ENCODE measurements at places on chromosomes 16 and 17.

- no peak for DNase-seq
Measured at GRCh38 chr17:29146369-29146972, 33.7 kb downstream of the MYO18A start.

DNA sequence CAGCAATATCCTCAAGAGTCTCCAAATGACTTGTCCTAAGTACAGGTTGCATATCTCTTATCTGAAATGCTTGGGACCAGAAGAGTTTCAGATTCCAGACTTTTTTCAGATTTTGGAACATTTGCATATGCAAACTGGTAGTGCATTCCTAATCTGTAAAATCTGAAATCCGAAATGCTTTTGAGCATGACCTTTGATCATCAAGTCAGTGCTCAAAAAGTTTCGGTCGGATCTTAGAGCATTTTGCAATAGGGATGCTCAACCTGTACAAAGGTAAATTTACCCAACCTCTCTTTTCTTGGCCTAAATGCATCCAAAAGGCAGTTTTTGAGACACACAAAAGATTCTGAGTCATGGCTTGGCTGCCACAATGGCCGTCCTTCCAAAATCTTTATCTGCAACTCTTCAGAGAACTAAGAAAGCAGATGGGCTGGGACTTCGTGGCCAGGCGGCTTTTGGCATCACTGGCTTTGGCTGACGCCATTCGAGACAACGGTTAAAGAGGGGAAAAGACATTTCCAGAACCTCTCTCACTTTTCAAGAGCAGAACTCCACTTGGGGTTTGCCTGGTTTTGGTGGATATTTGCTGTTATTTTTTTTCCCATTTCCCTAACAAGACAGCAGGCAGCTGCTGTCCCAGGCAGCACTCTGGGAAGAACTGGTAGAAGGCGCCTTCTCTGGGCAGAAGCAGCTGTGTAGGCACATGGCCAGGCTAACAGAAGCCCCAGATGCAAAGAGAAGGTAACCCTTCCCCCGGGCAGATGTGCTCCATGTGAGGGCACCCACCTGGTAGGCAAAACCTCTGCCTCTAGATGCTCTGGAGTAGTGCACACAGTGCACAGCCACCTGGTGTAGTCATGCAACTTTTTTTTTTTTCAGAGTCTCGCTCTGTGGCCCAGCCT is 8.9 kb downstream of the CPPED1 start:
- no peak for DNase-seq

DNA sequence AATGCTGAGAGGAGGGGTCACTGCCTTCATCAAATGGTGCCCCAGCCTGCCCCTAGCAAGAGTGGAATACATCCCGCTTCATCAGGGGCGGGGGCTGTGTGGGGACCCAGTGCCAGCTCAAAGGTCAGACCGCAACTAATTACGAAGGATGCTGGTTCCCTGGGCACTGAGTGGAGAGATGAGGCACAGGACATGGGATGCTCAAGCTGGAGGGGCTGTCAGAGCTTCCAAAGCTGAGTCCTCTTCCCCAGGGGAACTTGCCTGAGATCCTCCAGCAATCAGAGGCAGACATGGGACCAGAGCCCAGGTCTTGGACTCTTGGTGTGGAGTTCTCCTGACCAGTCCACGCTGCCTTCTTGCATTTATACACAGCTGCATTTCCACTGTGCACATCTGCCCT is 18.9 kb downstream of the UNC45B start:
- no peak for DNase-seq

GRCh38 chr17:73356561-73357170 is 44.9 kb upstream of the CDC42EP4 start:
- DNase-seq = no peak

GRCh38 chr17:54860617-54861470 is 39.8 kb upstream of the TOM1L1 start:
- DNase-seq = no peak

GRCh38 chr17:307741-308507 is 44.7 kb downstream of the RPH3AL start:
- DNase-seq = no peak

GRCh38 chr16:14329727-14330350 is 258.7 kb downstream of the MRTFB start:
- DNase-seq = no peak

DNA sequence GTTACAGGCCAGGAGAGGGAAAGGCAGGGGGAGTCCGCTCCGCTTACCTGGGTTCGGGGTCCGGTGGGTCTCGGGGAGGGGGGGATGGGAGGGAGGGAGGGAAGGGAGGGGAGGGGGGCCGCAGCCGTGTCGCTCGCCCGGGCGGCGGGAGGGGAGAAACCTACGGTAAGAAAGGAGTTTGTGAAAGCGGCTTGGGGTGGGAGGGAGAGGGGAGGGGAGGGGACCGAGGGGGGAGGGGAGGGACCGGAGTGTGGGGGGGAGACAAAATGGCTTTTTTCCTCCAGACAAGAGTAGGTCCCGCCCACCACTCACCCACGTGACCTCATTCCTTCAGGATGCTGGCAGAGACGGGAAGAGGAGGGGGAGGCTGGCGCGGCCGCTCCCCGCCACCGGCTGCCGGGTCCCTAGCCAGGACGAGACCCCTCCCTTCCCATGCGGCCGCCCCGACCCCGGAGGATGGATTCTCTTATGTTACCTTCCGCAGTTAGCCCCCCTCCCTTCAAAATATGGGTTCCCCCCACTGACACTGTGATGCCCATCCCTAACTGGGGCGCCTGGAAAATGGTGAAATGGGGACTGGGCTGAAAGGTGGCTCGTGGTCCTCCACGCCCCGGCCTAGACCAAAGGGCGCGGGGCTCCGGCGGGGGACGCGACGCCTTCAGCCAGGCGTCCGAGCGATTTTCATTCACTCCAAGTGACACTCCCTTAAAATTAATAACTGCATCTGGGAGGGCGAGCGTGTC is at the start of gene PCGF2:
Gene PCGF2, minus strand, starts transcription at position 188 of the 743 bp plus-strand sequence. CDS start 7,934 bp downstream, outside the sequence.
- DNase-seq = no peak

- no peak for DNase-seq
Measured at GRCh38 chr17:4839965-4840892, 7.1 kb downstream of the MINK1 start.

GRCh38 chr17:77294761-77295160 is 154.0 kb downstream of the SEC14L1 start:
- no peak for DNase-seq

DNA sequence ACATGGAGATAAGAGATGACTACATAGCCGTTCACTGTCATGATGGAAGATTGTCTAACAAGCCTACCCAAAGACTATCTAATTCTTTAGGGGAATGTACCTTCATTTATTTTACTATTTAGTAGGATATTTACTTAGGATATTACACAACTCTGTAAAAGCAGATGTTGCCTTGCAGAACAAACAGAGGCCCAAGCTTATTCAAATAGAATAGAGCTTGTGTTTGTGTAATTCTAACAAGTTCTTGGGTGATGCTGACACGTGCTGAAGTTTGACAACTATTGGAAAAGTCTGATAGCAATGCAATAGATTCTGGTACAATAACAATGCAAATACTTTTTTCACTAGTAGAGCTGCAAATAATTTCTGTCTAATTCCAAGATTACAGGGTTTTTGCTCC is 447.6 kb downstream of the TOX3 start:
- no peak for DNase-seq

GRCh38 chr16:49856672-49857330 is 889 bp upstream of the ZNF423 start:
- no peak for DNase-seq

- DNase-seq = no peak
Measured at GRCh38 chr16:55662644-55663031, 6.8 kb downstream of the SLC6A2 start.

GRCh38 chr17:62807812-62808575 is at the start of gene MARCHF10:
Gene MARCHF10, minus strand, starts transcription at chr17:62808314. Its CDS starts 6,579 bp downstream, at chr17:62801735.
- peak; percentile 41 for DNase-seq

DNA sequence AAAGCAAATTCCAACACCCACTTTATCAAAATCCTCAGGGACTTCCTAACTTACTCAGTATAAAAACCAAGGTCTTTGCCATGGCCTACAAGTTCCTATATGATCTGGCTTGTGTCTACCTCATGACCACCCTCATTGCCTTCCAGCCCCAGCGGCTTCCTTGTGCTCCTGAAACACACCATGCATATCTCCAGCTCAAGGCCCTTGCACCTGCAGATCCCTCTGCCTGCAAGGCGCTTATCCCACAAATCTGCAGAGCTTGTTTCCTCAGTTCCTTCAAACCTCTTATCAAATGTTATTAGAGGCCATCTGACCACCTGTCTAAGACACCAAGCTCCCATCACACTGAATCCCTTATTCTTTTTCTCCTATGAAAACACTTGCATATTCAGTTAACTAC is 2.6 kb downstream of the BBS2 start:
- DNase-seq = no peak

DNA sequence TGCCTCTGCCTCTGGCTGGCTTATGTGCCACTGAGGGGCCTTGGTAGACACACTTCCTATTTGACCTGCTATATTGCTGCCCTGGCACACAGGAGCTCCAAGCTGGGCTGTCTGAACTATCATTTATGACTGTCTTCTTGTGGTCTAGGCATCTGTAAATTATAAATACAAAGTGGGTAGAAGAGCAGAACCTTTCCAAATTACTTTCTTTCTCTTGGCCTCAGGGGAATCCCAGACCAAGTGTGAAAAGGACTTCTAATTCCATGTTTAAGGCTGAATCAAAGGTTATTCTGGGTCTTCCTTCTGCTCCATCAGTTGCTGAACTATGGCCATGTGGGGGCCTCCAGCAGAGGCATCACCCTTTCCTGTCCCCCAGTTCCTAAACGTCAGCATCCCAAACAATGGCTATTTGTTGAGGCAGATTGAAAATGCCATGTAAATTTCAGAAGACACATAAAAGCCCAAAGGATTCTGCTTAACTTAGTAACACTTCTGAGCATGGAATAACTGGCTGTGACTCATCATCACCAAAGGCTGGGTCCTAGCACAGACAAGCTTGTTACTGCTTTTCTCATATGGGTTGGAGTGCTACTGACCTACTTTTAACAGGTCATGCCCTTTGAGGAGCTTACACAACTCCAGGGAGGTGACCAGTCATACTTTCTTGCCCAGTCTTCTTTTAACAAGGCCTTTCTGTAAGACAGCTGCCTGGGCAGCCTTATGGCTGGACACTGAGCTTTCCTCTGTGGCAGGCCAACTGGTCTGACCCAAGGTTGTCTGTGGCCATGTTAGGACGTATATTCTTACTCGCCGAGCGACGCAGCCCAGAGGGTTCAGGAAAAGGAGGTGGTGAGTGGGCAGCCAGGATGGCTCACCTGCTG is 154.8 kb downstream of the VPS53 start:
- no peak for DNase-seq

DNA sequence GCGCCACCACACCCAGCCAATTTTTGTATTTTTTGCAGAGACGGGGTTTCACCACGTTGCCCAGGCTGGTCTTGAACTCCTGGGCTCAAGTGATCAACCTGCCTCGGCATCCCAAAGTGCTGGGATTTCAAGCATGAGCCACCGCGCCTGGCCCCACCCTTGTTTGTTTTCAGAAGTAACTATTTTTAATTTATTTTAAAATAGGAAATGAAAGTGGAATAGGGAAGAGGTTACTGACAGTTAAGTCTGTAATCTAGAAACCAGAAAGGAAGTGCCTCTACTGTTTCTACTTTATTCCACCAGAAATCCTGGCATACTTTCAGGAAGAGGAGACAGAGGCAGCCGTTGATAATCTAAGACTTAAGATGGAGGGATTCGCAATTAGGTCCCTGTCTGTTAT is 225.6 kb downstream of the TANC2 start:
- no peak for DNase-seq

- no peak for DNase-seq
Measured at GRCh38 chr16:51268237-51268636, 117.2 kb upstream of the SALL1 start.

GRCh38 chr17:15348021-15348420 is 6.6 kb upstream of the TEKT3 start:
- DNase-seq = no peak

GRCh38 chr17:57699751-57700219 is 45.3 kb downstream of the CCDC182 start:
- no peak for DNase-seq

DNA sequence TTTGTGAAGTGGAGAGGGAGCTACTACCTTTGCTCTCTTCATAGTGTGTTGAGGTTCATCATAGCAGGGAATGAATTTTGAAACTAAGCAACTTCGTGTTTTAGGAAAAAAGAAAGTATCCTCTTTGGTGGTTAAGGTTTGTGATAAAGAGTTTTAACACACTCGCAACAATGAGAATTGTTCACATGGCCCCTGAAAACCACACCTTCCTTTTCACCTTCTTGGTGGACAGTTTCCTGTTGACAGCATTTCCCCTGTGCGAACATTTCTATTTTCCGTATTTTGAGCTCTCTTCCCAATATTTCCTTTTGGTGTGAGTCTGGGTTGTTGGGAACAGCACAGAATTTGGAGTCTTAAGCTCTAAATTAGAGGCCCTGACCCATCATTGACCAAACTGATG is 3.8 kb downstream of the OR4D2 start:
- no peak for DNase-seq

DNA sequence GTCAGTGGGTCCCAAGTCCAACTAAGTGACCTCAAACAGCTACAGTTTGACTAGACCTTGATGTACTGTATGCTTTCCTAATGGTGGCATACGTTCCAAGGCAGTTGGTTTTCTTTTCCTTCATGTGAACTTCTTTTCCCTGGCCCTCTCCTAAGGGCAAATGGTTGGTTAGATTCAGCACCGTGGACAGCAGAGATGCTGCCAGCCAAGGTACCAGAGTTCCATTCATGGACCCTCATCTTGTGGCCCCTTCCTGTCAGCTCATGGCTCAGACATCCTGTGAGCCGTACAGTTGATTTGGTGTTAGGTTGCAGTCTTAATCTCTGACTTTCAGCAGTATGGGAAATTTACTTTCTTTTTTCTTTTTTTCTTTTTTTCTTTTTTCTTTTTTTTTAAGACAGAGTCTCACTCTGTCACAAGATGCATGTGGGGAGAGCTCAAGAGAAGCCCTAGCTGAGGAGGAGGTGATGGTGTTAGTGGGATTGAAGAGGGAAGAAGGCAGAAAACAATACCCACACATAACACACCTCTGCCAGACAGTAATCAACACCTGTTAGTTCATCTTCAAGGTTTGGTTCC is 122.4 kb downstream of the USP31 start:
- no peak for DNase-seq

GRCh38 chr17:50056217-50056960 is 479 bp downstream of the ITGA3 start:
- DNase-seq = peak; percentile 61

DNA sequence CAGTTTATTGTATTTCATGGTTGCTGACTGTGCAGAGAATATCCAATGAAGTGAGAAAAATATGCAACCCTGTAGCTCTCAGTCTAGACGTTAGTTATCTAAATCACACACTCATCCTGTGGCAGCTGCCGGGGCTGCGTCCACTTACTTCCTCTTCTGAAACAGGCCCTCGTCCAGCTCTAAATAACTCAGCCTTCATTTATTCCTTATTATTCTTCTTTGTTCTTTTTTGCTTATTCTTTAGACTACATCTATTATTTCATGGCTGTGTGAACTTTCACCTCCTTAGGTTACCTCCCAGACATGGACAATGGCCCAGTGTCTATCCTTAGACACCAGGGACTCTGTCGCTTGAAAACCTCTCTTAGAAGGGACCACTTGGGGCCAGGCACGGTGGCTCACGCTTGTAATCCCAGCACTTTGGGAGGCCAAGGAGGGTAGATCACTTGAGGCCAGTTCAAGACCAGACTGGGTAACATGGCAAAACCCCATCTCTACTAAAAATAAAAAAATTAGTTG is 3.4 kb upstream of the THUMPD1 start:
- no peak for DNase-seq

Measured in activated CD4-positive, alpha-beta T cell treated with anti-CD3 and anti-CD28 coated beads, Interleukin-2, amount 50 U/mL, for 4 hours (primary cell).